DMS 273 treated with DMSO at 0.1 percent for 48 hours (cell line): ENCODE measurements at places on chromosomes 2 and 18.

DNA sequence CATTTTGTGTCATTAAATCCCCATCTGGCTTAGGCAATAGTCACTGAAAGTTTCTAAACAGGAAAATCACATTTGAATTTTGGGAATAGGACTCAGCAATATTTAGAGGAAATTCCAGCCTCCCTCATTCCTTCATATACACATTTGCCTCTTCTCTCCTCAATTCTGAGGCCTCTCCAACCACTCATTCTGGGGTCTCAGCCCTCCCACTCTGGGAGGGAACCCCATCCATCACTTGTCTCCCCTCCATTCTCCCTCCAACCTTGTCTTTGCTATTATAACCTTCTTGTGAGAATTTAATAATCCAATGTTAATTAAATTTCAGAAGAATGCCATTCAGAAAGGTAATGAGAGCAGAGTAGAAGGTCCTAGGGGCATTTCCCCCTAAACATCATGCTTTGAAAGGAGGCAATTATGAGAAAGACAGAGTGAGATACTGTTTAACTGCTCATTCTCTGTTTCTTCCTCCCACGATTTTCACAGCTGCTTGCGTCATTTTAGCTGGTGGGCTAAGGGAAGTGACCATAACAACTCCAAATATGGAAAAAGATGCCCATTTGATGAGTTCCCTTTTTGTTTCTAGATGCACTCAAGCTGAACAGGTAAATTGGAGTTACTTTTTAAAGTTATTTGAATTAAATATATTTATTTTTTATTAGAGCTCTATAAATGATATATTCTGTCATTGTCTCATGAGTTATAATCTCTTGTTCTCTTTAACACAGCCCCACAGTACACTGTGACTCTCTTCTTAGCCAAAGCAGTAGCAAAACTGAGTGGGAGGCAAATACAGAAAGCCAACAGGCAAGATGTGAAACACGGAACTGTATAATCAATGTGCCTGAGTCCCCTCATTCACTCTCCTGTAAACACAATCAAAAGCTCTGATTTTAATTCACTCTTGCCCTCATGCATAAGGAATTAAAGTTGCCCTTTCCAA is 135.1 kb downstream of the DLGAP1 start:
- no peak for DNase-seq

GRCh38 chr18:55228707-55229106 is 269.4 kb upstream of the CCDC68 start:
- DNase-seq: no peak

GRCh38 chr2:48902521-48902920 is 147.0 kb upstream of the LHCGR start:
- no peak for DNase-seq

DNA sequence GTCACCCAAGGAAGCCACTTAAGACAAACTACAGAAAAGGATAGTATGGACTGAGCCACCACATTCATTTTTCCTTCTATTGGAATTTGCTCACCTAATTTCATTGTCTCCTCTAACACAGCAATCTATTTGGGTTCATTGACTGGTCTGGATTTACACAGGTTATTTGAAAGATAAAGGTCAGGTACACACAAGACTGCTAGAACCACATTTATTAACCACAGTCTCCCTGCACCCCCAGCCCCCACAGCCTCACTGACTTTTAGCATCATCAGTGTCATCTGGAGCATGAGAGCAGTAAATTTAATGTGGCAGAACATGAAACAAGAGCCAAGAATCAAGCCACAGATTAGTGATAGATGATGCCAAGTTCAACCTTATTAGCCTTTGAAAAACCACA is 226.9 kb upstream of the GYPC start:
- no peak for DNase-seq
